ENCODE measurements at places on chromosomes 4 and X.

GRCh38 chrX:110791071-110791470 lies 4.5 kb downstream of the CHRDL1 start:
- no peak for DNase-seq

GRCh38 chrX:123924186-123924585 lies 37.3 kb upstream of the STAG2 start:
- no peak for DNase-seq

DNA sequence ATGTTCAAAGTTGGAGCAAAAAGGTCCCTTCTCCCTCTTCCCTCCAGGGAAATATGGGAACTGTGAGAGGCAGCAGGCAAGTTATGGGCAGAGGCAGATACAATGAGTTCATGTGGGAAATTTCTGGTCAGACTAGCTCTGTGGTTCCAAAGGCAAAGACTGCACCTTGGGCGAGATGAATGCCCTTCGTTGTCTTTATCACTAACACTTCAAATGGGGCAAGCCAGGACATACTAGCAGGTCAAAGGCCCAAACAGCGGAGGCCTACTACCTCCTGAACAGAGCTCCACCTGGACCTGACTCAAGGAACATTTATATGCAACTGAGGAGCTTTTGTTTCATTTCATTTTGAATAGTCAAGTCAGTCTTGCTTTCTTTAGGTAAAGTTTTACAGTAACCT lies 29.0 kb downstream of the SRPX2 start:
- no peak for DNase-seq

DNA sequence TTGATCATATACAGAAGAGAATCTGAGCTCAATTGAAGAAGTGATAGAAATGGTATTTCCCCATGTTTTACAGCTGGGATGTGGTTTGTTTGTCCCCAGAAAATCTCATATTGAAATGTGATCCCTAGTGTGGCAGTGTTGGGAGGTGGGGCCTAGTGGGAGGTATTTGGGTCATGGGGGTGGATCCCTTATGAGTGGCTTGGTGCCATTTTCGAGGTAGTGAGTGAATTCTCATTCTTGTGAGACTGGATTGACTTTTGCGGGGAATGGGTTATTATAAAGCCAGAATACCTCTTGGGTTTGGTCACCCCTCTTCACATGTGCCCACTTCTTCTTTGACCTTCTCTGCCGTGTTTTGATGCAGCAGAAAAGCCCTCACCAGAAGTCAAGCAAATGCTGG lies 29.6 kb upstream of the PAGE1 start:
- DNase-seq = no peak

- DNase-seq = no peak
Measured at GRCh38 chr4:24513718-24514117, 70.6 kb downstream of the DHX15 start.

- no peak for DNase-seq
Measured at GRCh38 chr4:45302828-45303227, 576.5 kb upstream of the GNPDA2 start.

GRCh38 chrX:283115-283845 lies 2.1 kb downstream of the PLCXD1 start:
- peak; percentile 70 for DNase-seq

GRCh38 chr4:68995292-68995691 lies 43.7 kb upstream of the UGT2A3 start:
- no peak for DNase-seq

GRCh38 chrX:85503258-85504158 lies 124.0 kb upstream of the POF1B start:
- no peak for DNase-seq

- DNase-seq = no peak
Measured at GRCh38 chrX:68503836-68504636, 5.2 kb downstream of the YIPF6 start.

GRCh38 chr4:87399148-87399547 lies 8.2 kb upstream of the HSD17B11 start:
- DNase-seq = no peak

- DNase-seq = no peak
Measured at GRCh38 chrX:112731793-112732192, 52.1 kb upstream of the LHFPL1 start.

GRCh38 chr4:158845311-158846041 lies 76.7 kb downstream of the FNIP2 start:
- no peak for DNase-seq

DNA sequence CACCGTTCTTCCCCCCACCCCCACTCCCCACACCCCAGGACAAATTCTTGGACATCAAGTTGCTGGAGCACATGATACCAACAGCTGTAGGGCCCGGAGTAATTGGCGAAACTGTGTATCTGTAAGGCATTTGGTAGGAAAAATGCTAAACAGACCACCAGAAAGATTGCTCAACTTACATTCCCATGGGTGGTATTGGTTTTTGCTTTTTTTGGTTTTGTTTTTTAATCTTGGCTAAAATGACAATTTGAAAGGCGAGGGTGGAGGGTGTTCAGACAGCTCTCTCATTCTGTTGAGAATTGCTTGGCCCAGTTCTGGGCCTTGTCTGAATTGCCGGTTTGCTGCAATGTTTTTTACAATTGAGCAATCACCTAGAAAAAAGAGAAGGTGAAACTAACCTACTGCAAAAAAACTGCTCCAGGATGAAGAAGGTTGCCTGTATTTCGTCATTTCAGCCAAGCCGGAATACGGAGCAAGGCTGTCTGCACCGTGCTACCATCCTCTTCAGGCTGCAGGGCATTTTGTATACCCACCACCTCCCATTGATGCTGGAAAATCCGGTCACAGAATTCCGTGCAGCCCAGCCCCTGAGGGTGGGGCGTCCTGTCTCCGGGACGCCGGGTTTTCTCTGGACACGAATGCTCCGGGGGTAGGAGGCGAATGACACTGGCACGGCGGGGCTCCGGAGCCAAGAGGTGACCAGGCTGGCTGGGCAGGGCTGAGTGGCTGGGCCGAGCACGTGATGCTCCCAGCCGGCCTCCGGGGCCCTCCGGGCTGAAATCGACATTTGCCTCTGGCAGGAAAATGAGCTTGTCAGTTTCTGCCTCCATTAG lies at the start of gene CLCN4:
CLCN4 (plus strand) TSS at position 777 of the 833 bp plus-strand sequence. CDS start 28,058 bp downstream, outside the sequence.
- DNase-seq = no peak

DNA sequence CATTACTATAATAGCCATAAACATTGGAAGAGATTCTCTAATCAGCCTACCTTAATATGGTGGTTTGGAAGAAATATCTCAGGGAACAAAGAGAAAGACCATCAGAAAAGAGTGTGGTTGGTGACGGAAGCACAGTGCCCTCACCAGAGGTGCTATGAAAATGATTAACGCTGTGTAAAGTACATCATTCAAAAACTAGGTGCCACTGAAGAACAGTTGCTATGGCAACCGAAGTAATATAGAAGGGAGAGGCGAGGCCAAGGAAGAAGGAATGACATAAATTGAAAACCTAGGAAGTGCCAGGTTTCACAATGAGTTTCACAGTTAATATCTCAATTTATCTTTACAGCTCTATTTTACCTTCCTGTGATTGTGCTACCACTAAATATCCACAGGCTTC lies 57.0 kb upstream of the ARSJ start:
- no peak for DNase-seq

GRCh38 chr4:1220566-1220965 lies 28.4 kb downstream of the CTBP1 start:
- DNase-seq = no peak

DNA sequence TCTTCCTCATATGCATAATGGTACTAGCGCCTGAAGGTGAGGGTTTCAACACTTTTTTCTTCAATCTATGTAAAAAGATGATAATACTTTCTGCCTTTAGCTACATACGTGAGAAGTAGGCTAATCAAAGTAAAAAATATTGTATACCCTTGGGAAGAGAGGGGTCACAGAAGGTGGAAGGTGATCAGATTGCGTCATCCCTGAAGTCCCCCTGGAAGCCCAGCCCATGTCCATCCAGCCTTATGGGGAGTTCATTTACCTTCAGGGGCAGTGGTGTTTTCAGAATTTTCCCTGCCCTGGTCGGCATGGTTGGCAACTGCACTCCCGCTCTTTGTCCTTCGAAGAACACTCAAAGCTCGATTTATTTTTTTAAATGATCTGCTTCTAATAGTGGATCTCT lies 84.2 kb downstream of the LNX1 start:
- no peak for DNase-seq

GRCh38 chr4:122854447-122855352 lies 28.1 kb downstream of the FGF2 start:
- DNase-seq = no peak

DNA sequence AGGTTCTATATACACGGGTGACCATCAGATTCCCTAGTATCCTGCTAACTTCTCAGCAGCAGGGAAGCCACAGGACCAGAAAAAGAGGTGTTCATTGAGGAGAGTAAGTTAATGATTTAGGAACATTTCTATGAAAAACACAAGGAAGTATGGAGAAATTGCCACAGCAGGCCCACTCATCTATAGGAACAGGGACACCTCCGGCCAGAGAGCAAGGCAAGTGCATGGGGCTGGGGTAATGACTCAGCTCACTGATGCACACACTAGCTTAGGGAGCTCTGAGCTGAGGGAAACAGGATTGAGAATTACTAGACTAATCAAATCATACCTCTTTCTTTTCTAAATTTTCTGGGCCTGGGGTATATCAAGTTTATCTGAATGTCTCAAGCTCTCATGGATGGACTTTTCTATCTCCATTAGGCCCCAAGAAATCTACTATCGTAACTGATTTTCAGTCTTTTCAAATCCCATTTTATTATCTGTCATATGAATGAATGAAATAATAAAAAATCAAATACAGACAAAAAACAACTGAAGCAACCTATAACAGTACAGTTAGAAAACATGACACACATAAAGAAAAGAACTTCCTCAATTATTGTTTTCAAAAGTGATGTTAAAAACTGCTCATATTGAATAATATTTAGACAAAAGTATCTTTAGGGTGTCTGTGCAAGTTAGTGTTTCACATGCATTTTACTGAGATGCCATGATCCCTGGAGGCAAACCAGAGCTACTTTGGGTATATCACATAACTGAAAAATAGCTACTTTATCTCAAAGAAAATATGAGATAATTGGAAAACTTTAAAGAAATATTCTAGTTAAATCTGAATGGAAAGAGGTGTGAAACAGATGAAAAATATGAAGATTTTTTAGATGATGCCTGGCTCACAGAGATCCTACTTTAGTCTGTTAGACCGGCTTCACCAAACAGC lies 89.8 kb downstream of the FBXO8 start:
- DNase-seq = no peak

- no peak for DNase-seq
Measured at GRCh38 chr4:154349829-154350228, 141.8 kb downstream of the DCHS2 start.

GRCh38 chrX:3811331-3812311 lies 98.2 kb upstream of the PRKX start:
- DNase-seq = no peak

DNA sequence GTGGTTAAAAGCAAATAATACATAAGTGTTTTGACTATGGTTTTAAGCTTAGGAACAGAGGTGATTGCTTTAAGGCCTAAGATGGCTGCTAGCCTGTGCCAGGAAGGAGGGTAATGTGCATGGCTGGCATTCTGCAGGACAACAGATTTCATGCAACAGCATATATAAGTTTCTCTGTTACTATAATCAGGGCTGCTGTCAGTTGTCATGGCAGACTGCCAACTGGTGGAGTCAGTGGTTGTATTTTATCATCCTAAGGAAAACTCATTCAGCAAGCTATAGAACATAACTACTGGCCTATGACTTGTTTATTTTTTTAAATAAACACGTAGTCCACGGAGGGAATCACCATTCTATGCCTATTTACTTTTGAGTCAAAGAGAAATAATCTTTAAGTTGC lies 77.7 kb upstream of the DCAF8L1 start:
- no peak for DNase-seq

DNA sequence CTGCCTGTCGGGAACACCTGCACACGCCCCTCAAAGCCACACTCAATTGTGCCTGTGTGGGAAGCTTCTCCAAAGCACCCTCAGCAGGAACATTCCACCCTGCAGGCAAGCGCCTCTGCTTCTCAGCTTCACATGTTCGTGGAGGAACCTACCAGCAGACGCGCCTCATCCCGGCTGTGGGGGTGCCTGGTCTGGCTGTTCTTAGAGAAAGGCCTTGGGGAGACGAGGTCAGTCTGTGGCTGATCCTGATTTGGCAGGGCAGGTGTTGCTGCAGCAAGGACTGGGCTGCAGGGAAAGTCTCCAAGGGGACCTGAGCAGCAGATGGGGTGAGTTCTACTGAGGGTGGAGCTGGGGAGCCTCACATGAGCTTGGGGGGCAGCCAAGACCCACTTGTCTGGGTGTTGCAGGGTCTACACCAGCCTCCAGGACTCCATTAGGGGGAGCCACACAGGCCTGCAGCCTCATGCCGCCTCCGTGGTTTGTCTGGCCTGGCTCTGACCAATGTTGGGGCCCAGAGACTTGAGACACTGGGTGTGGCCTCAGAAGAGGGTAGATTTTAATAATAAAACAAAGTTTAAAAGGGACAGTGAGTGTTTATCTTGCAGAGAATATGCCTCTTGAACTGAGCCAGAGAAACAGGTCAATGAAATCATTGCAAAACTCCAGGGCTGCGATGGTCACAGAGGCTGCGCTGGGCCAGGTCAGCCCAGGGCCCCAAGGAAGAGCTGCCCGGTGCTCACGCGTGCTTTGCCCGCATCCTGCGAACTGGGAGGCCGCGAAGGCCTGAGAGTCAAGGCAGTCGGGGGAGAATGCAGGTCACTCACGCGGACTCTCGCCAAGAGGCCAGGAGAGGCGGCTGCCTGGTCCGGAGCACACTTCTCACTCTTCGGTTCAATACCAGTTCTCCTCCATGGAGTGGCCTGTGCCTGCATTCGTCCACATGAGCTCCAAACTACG lies 21.1 kb downstream of the RNF212 start:
- DNase-seq = no peak

DNA sequence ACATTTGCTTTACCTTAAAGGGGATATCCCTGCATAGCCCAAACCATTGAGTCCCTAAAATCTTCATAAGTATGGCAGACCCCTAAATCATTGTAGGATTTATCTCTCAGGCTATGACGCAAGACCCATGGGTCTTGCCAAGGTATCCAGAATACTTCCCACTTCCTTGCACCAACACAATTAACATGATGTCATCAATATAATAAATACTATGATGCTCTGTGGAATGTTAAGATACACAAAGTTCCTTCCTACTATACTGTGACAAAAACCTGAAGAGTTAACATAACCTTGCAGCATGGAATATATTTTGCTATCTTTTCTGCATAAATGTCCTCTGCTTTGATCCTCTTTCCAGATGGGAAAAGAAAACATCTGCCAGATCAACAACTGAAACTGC lies 49.9 kb upstream of the TMEM184C start:
- DNase-seq = no peak

Measured in stimulated activated CD4-positive, alpha-beta T cell treated with anti-CD3 and anti-CD28 coated beads, Interleukin-1b, Interleukin-23, amount 100 ng/mL, for 1 hour (primary cell).